Stimulated activated CD8-positive, alpha-beta memory T cell treated with anti-CD3 and anti-CD28 coated beads, Interleukin-15, amount 100 ng/mL, for 24 hours (primary cell): ENCODE measurements at places on chromosomes 2 and 18.

- no peak for DNase-seq
Observed at GRCh38 chr2:1745171-1746023, 1.1 kb upstream of the PXDN start.

GRCh38 chr2:54047091-54047490, 68.3 kb upstream of the ACYP2 start:
- no peak for DNase-seq

DNA sequence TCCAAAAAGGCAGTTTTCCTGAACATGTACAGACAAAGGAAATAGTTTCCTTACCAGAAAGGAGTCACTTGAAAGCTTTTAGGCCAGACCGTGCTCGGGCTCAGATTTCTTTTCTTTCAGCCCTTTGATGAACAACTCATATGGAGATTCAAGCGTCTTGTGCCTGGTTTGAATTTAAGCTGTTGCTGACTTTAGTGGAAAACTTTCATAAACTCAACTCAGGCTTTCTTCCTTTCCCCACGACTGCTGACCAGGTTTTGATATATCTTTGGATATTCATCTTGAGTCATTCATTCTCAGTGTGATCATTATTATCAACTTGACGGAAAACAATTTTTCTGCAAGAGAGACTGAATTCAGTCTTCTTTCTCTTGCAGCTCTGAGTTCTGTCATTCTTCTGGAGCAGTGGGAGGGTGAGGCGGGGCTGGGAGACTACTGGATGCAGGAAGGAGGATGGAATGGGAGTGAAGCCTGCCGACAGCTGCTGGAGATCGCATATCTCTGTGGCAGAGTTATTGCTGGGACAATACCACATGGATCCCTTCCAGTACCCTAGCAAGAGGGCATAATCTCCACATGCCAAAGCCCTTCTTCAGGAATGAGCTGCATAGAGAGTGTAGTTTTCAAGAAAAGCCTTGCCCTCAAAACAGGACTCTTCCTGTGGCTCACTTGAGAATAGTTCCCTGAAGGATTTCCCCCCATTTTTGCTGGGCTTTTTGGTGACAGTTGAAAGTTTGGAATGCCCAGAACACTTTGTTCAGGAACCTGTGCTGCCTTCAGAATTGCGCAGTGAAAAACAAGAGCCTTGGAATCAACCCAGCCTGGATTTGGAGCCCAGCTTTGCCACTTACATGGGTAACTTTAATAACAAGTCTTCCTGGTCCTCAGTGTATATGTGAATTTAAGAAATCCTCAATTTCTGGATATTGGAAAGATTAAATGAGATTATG, 364.4 kb downstream of the ZNF521 start:
- DNase-seq, result no peak

- no peak for DNase-seq
Observed at GRCh38 chr2:16948053-16948452, 282.4 kb upstream of the CYRIA start.

- DNase-seq, result no peak
Observed at GRCh38 chr2:84830095-84830494, 50.8 kb downstream of the TRABD2A start.

GRCh38 chr18:65938592-65939372, 188.0 kb downstream of the CDH7 start:
- no peak for DNase-seq

DNA sequence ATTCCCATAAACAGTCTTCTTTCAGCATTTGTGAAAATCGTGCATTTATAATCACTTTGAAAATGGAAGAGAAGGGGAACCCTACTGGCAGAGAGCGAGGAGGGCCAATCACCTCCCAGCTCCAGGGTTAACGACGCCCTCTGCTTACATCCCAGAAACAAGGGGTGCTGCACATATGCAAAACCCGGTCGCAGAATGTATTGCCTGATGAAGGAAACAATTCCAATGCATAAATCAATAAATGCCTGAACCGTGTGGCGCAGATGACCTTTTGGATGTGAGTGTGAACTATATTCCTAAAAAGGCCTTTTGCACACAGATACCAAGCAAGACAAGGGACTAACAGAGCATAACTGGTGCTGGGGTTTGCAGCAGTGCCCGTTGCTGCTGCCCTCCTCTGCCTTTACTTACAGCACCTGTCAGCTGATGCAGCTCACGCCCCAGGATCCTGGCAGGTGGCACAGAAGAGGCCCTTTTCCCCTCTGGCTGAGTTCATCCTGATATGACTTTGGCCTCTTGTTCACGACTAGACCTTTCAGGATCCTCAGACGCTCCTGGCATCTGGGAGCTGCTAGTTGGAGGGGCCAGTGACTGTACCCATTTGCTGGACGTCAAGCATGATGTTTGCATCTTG, 67.8 kb downstream of the MYT1L start:
- no peak for DNase-seq

GRCh38 chr2:160646684-160647444, 153.3 kb upstream of the RBMS1 start:
- no peak for DNase-seq

- no peak for DNase-seq
Observed at GRCh38 chr18:34223893-34224422, 755 bp downstream of the NOL4 start.

GRCh38 chr18:28359176-28359575, 182.2 kb upstream of the CDH2 start:
- DNase-seq, result no peak

- DNase-seq, result no peak
Observed at GRCh38 chr2:46950314-46950713, 34.7 kb upstream of the MCFD2 start.

- no peak for DNase-seq
Observed at GRCh38 chr2:10221976-10222870, 80.5 kb upstream of the HPCAL1 start.

DNA sequence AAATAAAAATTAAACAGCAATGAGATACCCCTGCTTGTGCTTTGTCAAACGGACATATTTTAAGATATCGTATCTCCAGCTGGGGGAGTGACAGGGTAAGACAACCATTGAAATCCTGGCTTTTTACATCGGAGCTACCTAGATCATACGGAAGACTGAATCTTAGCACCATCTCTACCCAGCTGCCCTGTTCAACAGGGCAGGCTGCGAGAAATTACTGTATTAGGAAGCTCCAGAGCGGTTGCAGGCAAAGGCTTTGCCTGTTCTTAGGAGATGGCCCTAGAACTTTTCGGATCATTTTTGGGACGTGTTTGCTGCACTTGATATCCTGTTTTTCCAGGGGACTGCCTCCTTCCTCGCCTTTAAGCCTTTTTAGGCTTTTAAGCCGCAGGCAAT, 2.0 kb upstream of the PRKCE start:
- DNase-seq, result no peak

DNA sequence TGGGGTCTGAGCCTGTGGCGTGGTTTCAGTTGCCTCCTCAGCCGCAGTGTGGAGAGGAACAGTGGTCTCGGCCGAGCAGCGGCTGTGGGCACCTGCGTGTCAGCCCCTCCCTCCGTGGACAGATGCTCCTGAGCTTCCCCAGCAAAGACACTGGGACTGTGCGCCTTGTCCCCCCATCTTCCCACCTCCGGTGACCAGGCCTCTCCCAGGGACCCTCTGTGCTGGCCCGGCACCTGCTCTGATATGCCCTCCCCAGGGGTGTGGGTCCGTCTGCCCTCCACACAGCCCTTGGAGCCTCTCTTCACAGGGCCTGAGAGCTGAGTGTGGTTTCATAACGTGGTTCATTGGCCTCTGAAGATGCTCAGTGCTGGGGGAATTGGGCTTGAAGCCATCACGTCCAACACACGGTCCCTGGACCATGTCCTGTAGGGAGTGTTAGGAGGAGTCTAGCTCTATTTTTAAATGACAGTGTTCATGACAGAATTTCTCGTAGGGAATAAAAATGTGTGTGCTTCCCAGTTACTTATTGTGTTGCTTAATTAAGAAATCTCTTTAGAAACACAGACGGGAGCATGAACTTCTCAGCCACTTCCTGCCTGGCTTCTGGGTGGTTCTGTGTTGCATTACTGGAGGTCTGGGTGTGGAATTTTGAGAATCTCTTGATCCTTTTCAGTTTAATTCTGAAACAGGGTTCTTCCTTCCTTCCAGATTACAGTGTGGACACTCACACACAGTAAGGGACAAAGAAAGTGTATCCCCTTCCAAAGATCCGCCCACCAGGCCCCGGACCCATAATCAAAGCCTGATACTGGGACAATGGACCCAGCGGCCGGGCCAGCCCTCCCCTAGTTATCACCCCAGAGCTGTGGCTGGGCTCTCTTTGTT, 110.7 kb downstream of the NFATC1 start:
- no peak for DNase-seq

- no peak for DNase-seq
Observed at GRCh38 chr2:128601298-128602037, 282.8 kb upstream of the HS6ST1 start.

GRCh38 chr18:68256418-68257067, 458.4 kb downstream of the TMX3 start:
- DNase-seq, result no peak

GRCh38 chr2:20509770-20510490, 63.1 kb downstream of the RHOB start:
- DNase-seq, result no peak

GRCh38 chr2:6639929-6640620, 225.6 kb downstream of the CMPK2 start:
- DNase-seq, result no peak

DNA sequence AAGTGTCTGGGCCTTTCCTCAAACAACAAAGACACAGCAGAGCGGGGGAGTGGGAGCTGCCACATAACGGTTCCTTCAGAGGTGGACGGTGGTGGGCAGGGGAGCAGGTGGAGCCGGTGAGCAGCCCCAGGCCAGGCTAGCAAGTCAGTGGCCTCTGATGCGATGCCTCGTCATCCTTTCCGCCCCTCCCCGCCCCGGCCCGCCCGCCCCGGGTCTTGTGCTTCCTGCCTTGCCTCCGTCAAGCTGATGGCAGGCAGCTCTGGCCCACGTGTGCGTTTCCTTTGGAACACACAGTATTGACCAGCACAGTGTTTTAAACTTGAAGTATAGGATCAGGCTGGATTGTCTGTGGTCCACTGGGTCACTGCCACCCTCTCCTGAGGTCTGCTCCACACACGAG, 38.9 kb downstream of the PIEZO2 start:
- DNase-seq, result no peak

DNA sequence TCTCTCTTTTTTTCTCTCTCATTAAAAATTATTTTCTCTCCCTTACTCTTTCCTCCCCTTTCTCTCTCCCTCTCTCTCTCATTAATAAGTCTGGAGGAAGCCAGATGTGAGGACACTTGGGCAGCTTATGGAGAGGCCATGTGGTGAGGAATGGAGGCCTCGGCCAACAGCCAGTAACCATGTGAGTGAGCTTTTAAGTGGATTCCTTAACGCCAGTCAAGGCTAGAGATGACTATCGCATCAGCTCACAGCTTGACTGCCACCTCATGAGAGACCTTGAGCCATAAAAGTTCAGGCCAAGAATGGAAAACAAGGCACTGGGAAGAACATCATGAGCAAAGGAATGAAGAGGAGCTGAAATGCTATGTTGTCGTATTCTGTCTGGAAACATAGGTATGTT, 39.1 kb downstream of the ETAA1 start:
- DNase-seq, result no peak

- no peak for DNase-seq
Observed at GRCh38 chr2:219384859-219385258, 2.9 kb downstream of the DNPEP start.

DNA sequence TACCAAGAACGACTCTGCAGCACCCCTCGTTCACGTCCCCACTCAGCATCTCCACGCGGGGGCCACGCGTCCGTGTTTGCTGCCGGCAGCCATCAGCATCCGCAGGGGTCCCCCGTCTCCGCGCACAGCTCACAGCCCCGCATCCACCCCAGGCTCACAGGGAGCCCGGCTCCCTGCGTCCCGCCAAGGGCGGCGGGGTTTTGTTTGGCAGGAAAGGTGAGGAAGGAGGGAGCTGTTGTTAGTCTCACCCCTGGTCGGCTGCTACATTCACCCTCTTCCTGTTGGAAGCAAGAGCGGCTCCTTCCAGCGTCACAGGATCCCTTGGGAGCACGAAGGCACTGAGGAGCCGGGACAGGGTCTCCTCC, 131.0 kb upstream of the CTDP1 start:
- no peak for DNase-seq

- no peak for DNase-seq
Observed at GRCh38 chr2:205731583-205731981, 49.3 kb downstream of the NRP2 start.

DNA sequence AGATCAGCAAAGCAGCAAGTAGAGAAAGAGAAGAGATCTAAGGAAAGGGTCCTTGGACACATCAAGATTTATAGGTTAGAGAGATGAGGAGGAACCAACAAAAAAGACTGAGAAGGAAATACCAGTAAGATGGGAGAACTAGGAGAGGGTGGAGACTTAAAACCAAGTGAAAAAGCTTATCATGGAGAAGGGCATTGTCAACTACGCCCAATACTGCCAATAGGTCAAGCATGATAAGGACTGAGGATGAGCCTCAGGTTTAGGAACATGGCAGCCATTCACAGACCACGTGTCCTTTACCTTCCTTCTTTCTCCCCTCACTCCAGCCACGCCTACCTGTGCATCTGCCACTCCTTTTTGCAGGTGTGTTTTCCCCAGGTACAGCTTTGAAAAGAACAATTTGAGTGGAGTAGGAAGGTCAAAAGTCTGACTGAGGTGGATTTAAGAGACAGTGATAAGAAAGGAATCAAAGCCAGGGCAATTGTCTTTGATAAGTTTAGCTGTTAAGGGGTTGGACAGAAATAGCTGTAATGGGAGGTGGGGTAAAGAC, 238.7 kb downstream of the STK39 start:
- no peak for DNase-seq

DNA sequence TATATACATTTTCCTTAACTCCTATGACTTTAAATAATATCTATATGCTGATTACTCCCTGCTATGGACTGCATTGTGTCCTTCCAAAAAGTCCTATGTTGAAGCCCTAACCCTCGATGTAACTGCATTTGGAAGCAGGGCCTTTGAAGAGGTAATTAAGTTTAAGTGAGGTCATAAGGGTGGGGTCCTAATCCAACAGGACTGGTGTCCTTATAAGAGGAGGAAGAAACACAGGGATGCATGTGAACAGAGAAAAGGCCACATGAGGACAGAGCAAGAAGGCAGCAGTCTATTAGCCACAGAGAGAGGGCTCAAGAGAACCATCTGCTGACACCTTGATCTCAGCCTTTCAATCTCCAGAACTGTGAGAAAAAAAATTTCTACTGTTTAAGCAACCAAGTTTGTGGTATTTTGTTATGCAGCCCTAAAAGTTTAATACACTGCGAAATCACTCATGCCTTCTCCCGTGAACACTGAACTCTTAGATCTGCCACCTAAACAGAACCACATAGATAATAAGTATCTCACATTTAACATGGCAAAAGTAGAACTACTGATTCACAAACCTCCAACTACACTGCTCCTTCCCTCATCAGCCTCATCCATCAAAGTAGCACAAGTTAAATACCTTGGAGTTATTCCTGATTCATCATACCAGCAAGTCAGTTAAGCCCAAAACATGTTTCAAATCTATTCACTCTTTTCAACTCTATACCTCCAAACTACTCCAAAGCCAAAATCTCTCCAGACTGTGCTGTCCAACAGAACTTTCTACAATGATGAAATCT, 65.4 kb downstream of the HIBCH start:
- DNase-seq, result no peak

GRCh38 chr2:96075199-96075771, 40.6 kb upstream of the GPAT2 start:
- no peak for DNase-seq

GRCh38 chr2:216350214-216350791, 22.0 kb downstream of the MARCHF4 start:
- DNase-seq, result no peak
